Activated CD4-positive, alpha-beta memory T cell treated with anti-CD3 and anti-CD28 coated beads, Interleukin-2, amount 10 ng/mL, durations not matched to agents 7 days and 5 days (primary cell): ENCODE measurements at places on chromosomes 4 and X.

DNA sequence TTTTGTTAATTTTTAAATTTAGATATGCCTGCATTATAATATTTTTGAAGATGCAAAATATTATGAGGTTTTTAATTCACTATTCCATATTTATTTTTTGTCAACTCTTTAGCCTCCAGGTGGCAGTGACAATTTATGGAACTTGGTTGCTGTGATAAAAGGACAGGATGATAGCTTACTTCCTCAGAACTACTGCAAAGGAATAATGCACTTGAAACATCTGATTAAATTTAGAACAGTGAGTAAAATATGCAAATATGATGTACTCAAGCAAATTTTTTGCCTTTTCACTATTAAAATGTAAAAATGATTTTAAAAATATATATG is 45.1 kb downstream of the SPATA4 start:
- DNase-seq, result no peak

GRCh38 chr4:24417206-24417605 is 167.1 kb downstream of the DHX15 start:
- DNase-seq, result no peak

- no peak for DNase-seq
Measured at GRCh38 chr4:46947541-46947940, 38.5 kb upstream of the COX7B2 start.

- DNase-seq, result no peak
Measured at GRCh38 chr4:80990851-80991250, 39.7 kb upstream of the BMP3 start.

- no peak for DNase-seq
Measured at GRCh38 chrX:1686642-1687041, 71.8 kb downstream of the ASMT start.
